CD4-positive, alpha-beta T cell treated with Interleukin-4 for 4 hours (primary cell): ENCODE measurements at places on chromosomes 13 and 19.

DNA sequence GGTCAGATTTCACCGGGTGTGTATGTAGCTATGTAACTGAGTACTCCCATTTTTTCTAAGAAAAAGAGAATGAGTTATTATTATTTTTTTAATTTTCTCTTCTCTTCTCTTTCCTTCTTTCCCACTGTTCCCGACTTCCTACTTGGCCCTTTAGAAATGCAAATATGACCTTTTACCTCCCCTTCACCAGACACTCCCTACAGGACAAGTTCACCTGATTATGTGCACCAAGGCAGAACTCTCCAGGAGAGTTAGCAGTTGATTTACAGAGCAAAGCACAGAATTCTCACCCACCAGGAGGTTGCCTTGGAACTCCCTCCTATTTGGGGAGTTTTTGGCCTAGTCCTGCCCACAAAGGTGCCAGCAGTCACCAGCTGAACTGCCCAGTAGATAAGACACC, 49.5 kb upstream of the GPR12 start:
- no peak for DNase-seq

DNA sequence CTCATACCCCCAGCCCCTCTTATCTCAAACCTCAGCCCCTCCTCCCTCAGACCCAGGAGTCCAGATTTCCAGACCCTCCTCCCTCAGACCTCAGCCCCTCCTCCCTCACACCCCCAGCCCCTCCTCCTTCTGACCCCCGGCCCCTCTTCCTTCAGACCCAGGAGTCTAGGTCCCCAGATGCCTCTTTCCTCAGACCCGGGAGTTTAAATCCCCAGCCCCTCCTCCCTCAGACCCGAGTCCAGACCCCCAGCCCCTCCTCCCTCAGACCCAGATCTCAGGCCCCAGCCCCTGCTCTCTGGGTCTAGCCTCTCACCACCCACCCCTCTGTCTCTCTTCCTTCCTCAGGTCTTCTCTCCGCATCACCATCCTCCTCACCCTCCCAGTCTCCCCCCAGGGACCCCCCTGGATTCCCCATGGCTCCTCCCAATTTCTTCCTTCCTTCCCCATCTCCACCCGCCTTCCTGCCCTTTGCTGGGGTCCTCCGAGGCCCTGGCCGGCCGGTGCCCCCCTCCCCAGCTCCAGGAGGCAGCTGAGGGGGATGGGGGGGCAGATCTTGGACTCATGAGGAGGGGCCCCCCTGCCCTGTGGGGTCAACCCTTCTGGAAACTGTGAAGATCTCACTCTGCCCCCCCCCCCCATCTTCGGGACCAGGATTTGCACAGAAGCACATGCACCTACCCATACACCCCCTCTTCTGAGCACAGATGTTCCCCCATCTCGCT, 10.7 kb downstream of the BCL3 start:
- no peak for DNase-seq

- DNase-seq: no peak
These were observed 104.6 kb downstream of the COL4A2 start for GRCh38 chr13:110411688-110412059.

GRCh38 chr13:36297366-36298338, at the start of gene CCDC169:
Gene CCDC169 (minus strand): TSS chr13:36297814. CDS start chr13:36297719, 95 bp downstream.
- peak; percentile 35 for DNase-seq

GRCh38 chr13:94711561-94712286, 621 bp downstream of the SOX21 start:
- DNase-seq: no peak

GRCh38 chr19:5148794-5149190, 179.9 kb downstream of the KDM4B start:
- no peak for DNase-seq

DNA sequence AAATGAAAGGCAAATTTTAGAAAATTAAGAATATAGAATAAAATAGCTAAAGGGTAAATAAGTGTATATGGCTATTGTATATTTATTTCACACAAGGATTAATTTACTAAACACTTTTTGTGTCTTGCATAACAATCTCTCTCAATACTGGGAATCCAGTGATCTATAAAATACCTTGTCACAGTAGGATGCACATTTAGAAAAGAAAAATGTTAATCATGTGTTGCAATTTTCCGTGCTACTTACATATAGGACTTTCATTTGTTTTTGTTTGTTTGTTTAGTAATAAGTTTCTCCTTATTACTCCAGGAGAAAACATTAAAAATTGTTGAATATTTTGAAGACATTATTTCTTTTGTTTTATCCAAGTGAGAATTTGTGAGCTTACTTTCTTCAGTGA, 1533.3 kb downstream of the SLITRK5 start:
- no peak for DNase-seq

- DNase-seq: no peak
These were observed 767.3 kb upstream of the GPC6 start for GRCh38 chr13:92459306-92459705.

DNA sequence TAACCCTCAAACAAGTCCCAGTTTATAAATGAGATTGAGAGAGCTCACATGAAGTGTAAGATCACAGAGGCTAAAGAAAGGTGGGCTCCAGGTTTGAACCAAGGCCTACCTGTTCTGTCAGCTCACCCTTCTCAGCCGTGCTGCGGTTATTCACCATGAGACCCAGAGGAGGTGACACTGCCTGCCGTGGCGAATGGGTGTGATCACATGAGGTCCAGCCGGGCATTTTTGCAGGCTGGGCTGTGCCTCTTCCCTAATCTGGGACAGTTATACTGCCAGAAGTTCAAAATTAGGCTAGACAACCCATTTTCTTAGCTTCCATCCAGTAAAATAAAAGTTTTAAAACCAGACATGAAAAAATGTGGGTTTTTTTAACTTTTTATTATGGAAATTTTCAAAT, 146.8 kb downstream of the FOXO1 start:
- DNase-seq: no peak

GRCh38 chr19:3979674-3980352, 5.5 kb downstream of the EEF2 start:
- no peak for DNase-seq

DNA sequence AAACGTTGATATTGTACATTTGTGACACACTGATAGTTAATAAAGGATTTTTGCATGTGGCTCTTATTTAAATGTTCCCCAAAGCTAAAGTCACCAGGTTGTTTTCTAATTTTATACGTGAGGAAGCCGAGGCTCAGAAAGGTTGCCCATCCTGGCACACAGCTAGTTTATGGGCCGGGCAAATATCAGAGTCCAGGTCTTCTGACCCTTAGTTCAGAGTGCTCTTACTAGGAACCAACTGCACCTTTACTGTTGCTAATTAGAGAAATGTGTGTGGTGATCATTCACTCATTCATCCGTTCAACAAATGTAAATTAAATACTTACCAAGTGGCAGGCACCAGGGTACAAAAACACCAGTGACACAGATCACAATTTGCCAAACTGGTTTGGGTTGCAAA, 46.3 kb upstream of the RGCC start:
- DNase-seq: no peak

DNA sequence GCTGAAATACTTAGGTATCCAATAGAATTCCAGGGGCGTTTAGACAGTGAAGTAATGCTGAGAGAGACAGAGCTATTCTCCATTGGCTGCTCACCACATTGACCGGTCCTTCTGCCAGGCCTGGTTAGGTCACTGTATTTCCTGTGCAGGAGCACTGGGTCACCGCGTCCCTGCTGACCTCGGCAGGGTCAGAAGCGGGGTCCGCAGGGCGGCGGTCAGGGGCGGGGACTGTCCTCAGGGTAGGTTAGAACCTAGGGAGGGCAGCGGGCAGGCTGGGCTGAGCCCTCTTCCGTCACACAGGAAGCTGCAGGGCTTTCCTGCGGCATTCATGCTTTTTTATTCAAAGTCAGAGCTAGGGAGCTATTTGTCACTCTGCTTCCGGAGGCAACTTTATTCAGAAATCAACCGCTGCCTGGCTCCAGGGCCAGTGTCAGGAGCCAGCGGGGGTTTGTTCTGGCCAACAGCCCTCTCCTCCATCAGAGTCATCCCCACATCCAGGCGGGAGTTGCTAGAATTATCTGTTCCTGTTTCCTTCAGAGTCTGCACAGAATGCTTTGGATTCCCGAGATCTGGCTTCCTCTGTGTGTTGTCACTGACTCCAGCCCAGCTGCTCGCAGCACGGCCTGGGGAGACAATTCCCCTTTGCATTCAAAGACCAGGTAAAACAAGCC, 81.2 kb upstream of the WASF3 start:
- DNase-seq: no peak

DNA sequence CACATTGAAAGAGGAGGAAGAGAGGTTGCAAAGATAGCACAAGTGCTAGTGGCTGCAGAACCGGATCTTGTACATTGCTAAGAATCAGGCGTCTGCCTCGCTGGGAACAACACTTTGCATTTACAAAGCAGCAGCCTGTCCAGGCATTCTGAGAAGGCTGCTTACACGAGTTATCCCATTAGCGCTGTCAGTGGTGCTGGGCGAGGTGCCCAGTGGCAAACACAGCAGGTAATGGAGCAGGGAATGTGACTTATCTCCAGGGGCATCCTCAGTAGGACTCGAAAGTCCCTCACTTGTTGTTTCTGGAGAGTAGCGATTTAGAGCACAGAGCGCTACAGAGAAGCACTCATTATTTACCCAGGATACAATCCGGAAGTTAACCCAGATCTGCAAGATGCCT, 209.6 kb downstream of the OLFM4 start:
- DNase-seq: no peak

GRCh38 chr13:72536714-72537394, 190.6 kb downstream of the MZT1 start:
- no peak for DNase-seq

GRCh38 chr19:38683393-38684077, 36.1 kb downstream of the ACTN4 start:
- DNase-seq: peak; percentile 74

GRCh38 chr19:47503826-47504150, 11.1 kb downstream of the NAPA start:
- no peak for DNase-seq

DNA sequence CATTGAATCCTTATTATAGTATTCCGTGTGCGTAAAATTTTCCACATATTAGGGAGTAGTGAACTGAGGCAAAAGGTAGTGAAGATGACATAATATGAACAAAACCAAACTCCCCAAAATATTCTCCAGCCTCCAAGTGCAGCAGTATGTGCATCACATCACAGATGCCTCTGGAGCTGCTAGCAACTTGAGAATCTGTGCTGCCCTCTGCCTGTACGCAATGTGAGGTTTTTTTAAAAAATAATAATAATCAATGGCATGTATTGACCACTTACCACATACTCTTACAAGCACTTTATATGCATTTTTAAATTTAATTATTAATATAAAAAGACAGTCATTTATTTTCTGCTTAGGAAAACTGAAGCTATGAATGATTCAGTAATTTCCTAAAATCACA, 583.0 kb upstream of the SPRY2 start:
- no peak for DNase-seq

DNA sequence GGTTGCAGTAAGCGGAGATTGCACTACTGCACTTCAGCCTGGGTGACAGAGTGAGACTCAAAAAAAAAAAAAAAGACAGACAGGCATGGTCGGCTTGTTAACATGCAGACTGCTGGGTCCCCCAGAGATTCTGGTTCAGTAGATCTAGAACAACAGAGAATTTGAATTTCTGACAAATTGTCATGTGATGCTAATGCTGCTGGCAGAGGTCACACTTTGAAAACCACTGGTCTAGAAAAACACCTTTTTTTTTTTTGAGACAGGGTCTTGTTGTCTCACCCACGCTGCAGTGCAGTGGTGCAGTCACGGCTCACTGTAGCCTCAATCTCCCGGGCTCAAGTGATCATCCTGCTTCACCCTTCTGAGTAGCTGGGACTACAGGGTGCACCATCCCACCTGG, 7.7 kb upstream of the LRFN3 start:
- peak; percentile 29 for DNase-seq

- no peak for DNase-seq
These were observed 2.3 kb downstream of the ONECUT3 start for GRCh38 chr19:1755467-1756171.

GRCh38 chr13:110444226-110444653, 117.3 kb downstream of the RAB20 start:
- DNase-seq: no peak
